Natural killer cell (primary cell): ENCODE measurements at places on chromosomes 7 and 10.

- DNase-seq: no peak
Observed at GRCh38 chr10:97069576-97070362, 116.0 kb downstream of the SLIT1 start.

GRCh38 chr10:48289501-48290238 lies 15.2 kb upstream of the FRMPD2 start:
- peak; percentile 67 for DNase-seq

DNA sequence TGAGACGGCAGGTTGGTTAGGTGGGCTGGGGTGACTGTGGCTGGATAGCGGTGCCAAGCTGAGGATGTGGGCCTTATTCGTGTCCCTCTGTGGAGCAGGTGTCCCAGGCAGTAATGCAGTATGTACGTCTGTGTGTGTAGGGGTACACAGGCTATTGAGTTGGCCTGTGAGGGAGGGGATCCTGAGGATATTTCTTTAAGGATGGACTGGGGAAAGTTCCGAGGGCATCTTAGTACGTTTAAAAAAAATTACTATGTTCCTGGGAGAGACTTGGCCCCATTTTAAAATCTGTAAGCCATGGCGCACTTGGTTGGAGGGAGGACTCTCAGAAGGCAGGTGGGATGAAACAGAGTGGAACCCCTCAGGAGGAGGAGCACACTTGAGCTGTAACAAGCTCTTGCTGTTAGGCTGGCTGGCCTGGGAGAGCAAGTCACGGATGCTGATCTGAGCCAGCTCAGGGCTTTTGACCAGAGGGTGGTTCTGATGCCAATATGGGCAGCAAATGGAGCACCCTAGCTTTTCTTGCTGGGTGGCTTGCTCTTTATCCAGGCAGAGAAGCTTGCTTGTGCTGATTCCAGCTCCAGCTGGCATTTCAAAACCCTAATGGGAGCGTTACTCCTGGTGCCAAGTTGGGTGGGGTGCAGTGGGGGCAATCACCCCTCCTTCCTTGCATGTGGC lies 765 bp downstream of the WBP1L start:
- DNase-seq: no peak

- no peak for DNase-seq
Observed at GRCh38 chr7:81526971-81527370, 242.9 kb downstream of the HGF start.

DNA sequence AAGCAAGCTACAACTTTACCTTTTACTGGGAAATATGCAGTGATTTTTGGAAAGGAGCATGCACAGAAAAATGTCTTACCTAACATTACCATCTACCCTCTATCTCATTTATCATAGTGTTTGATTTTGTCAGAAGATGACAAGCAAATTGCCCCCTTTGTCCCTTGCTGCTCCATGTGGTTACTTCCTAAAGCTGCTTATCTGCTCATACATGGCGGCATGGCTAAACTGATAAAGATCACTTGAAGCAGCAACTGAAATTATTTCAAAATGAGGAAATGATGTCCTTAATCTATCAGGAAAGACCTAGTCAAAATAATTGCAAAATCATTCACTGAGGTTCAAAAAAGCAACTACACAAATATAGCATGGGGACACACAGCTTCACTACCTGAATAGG lies 1198.5 kb upstream of the SORCS1 start:
- no peak for DNase-seq

DNA sequence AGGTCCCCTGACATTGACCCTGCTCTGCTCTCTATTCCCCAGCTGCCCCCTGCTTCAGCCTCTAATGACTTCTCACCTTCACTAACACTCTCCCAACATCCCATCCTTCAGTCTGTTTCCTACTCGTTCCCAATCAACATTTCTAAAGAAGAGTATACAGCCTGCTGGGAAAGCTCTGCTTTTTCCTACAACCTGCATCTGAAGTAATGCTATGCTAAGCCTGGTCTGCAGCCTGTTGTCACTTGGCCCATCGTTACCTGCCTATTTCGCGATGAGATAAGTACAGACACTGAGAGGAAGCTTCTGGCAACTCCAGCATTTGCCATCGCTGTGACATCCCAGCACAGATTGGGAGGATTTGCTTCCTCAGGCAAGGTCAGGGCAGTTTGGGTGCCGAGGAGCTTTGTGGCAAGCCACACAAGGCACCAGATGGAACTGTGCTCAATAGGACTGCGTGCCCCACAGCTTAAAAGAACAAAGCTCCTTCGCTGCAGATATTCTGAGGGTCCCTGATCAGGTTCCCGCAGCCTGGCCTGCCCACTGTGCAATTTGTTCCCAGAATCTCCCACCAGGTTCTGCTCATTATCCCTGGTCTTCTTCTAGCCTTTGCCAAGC lies 51.4 kb downstream of the PKD1L1 start:
- DNase-seq: no peak

DNA sequence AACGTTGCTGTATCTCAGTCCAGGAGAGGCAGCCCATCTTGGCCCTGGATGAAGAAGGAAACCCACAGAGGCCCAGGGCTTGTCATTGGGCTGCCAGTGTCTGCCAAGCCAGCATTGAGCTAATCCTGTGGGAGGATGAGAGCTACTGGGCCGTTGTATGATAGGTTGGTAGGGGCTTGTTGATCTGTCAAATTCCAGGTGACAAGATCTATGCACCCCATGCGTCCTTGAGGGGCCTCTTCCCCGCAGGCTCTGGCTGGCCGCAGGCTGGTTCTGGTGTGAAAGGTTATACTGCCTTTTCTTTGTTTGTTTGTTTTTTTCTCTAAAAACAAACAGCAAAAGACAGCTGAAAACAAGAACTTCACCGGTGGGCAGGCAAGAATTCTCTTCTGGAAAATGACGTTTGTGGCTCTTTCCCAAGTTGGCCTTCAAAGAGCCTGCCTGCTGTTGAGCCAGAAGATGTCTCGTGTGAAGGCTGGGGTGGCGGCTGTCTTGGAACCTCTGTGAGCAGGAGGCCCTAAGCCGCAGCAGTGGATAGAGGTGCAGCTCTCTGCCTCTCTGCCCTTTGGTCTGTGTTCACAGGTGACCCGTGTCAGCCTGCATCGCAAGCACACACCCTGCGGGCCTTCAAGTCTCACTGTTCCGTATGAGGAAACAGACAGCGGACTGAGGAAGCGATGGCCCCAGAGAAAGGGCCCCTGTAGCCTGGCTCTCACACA lies 23.3 kb downstream of the CYP17A1 start:
- no peak for DNase-seq

DNA sequence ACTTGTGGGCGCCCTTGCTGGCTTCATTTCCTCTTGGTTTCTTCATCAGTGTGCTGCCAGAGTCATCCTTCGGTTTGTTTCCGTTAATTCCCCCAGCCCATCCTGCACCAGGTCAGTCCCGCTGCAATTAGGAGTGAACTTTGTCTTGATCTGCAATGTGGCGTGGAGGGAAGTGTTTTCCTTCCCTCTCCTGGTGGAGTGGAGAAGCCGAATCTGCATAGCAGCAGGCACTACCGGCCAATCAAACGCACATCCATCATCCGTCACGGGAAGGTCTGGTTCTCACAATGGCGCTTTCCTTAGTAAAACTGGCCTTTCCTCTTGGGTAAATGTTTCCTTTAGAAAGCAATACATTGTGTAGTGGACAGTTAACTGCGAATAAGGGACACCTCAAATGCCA lies 337.5 kb downstream of the CXCL12 start:
- no peak for DNase-seq

DNA sequence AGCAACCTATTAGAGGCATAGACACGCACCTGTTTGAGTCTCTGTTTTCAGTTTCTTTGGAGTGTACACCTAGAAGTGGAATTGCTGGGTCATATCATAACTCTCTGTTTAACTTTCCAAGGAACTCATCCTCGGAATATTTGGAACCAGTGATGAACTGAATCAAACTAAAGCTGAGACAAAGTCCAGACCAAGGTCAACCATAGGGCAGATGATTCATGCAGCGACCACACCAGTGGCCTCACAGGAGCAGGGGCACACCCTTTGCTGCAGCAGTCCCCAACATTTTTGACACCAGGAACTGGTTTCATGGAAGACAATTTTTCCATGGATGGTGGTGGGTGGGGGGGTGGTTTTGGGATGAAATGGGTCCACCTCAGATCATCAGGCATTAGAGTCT lies 4.9 kb upstream of the OPTN start:
- DNase-seq: no peak

DNA sequence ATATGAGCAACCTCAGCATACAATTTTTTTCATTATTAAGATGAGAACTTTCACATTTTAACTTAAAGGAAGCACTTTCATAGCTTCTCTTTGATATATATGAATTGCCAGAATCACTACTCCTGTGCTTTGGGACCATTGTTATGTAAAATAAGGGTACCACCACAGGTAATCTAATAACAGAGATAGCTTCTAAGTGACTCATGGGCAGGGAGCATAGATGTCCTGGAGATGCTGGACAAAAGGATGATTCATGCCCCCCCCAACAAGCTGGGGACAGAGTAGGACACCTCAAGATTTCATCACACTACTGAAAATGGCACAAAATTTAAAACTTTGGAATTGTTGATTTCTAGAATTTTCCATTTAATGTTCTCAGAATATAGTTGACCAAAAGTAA lies 641.1 kb downstream of the PCDH15 start:
- no peak for DNase-seq

- no peak for DNase-seq
Observed at GRCh38 chr10:3196958-3197347, 24.4 kb upstream of the PITRM1 start.

DNA sequence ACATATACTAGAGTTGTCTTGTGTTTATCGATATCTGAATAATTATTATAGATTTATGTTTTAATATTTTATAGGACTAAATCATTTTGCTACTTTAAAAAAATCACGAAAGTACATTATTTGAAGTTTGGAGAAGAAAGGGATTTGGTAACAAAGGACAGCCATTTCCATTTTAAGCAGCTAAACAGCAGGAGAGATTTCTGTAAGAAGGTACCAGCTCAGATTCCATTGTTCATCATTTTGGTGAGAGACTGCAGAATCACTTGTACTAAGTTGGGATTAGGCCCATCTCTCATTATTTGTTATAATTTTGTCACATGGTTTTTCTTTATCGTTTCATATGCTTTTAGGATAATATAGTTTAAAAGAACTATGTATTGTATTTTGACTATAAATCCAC lies 46.7 kb downstream of the PALS2 start:
- no peak for DNase-seq

DNA sequence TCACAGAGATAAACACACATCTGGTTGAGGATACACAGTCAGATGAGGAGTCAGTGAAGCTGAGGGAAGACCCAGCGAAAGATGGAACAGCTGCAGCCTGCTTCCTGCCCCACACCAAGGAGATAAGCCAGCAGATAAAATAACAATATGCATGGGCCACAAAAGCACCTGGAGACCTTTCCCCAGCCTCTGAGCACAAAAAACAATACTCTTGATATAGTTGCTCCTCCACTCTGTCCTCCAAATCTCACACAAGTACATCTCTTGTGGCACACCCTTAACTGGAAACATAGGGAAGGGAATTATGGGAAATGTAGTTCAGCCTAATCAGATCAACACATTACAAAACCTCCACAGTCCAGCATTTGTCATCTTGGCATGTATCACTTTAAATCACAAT lies 9.7 kb upstream of the FHIP2A start:
- DNase-seq: no peak

- no peak for DNase-seq
Observed at GRCh38 chr7:93646538-93646937, 72.0 kb upstream of the CALCR start.

DNA sequence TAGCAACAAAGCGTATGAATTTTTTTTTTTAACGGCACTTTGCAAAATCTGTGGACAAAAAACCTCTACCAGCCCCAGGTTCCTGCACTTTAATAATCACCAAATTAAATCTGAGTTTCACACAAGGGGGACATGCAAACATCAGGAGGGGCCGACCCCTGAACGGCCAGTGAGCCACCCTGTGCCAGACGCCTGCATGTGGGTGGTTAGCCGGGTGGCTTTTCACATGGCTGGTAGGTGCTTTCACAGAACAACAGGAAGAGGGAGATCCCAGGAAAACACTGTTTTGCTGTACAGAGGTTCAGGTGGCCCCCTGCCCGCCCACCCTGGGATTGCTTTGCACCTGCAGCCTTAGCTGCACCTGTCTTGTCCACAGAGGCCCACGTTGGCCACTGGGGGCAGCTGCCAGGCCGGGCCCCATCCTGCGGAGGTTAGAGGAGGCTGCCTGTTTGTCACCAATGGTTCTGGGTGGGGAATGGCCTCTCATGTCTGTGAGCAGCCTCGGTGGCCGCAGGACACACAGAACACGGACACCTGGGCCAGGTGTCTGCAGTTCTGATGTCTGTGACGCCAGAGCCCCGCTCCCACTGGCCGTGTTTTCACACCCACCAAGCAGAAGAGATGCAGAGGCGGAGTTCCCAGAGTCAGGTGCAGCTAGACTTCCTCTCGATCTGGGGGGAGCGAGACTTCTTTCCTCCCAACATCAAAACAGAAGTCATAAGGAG lies 107.7 kb downstream of the FAM53B start:
- no peak for DNase-seq

DNA sequence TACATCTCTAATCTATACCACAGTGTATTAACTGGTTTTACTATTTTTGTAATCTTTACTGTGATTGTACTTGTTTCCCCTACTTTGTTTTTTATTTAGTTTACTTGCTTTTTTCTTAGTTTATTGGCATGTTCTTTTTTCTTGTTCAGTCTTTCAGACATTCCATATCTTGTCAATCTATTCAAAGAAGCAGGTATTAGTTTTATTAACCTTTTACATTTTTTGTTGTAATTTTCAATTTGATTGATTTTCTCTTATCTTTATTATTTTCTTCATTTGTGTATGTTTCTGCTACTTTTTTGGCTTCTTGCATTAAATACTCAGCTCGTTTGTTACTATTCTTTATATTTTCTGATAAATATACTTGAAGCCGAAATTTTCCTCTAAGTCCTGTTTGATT lies 41.6 kb downstream of the TLX1 start:
- DNase-seq: no peak
